ENCODE measurements at places on chromosomes 3 and 15. TPM values are rescaled to one million over a fixed set of nuclear protein-coding genes. Genes with fewer than 3 reads are reported as not detected.
A peak's percentile ranks its signal among the peaks of the same experiment; 100 is the strongest.

The ABHD6 gene
- total RNA-seq, result 6.2 TPM

The BSN gene
- 1.1 TPM for total RNA-seq

The ANKRD34C gene
- not detected for total RNA-seq

The CP gene
- total RNA-seq, result 0.59 TPM

The AMT gene
- 48.1 TPM for total RNA-seq

The PARL gene
- total RNA-seq, result 37.4 TPM

The MEGF11 gene
- 0.67 TPM for total RNA-seq

The VIPR1 gene
- 2.2 TPM for total RNA-seq

The OCA2 gene
- total RNA-seq, result 0.37 TPM

The CADM2 gene
- total RNA-seq, result 1.8 TPM

The SCN11A gene
- 0.11 TPM for total RNA-seq

The GPR27 gene
- 10.1 TPM for total RNA-seq

The GRAMD2A gene
- total RNA-seq, result 0.17 TPM

The SAMD7 gene
- total RNA-seq, result not detected

The BOC gene
- 2.8 TPM for total RNA-seq

The GOLGA6D gene
- 1.1 TPM for total RNA-seq

The C3orf52 gene
- total RNA-seq, result 11.3 TPM

GRCh38 chr15:31399544-31400171, 73.0 kb downstream of the KLF13 start:
- peak; percentile 23 for DNase-seq

- no peak for DNase-seq
These were observed 13.1 kb upstream of the PRKCD start for GRCh38 chr3:53147903-53148400.

DNA sequence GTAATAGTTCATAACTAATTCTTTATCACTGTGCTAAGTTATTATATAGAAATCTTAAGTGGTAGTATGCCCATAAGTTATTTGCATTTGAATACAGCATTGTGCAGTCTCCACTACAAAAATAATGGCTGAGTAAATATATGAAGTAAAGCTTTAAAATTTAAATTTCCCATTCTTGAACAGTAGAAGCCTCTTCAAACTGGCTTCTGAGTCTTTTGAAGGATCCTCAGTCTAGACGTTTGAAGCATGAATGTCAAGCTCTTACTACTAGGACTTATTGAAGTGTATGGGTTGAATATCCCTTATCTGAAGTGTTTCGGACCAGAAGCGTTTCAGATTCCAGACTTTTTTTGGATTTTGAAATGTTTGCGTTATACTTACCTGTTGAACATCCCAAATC, 16.3 kb downstream of the MORF4L1 start:
- no peak for DNase-seq

- no peak for DNase-seq
These were observed 79.3 kb downstream of the NEK10 start for GRCh38 chr3:27289769-27290413.

GRCh38 chr15:45157974-45158373, 28.2 kb downstream of the DUOX1 start:
- no peak for DNase-seq

- DNase-seq, result no peak
These were observed 2.7 kb downstream of the IMPDH2 start for GRCh38 chr3:49026536-49026935.

DNA sequence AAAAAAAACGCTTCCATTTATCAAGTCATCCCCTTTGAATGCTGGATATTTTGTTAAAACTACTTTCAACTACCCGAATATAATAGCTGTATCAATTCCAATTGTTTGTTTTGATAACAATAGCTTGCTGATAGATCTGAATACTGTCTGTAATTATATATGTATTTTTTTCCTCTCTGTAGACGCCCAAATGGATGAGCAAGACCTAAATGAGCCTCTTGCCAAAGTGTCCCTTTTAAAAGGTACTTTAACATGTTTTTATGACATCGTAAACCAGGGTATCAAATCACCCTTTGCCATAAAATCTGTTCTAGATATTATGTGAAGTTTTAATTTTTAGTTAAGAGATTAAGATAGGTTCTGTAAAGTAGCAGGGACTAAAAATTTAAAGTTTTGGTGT, 111.5 kb upstream of the FLNB start:
- no peak for DNase-seq

DNA sequence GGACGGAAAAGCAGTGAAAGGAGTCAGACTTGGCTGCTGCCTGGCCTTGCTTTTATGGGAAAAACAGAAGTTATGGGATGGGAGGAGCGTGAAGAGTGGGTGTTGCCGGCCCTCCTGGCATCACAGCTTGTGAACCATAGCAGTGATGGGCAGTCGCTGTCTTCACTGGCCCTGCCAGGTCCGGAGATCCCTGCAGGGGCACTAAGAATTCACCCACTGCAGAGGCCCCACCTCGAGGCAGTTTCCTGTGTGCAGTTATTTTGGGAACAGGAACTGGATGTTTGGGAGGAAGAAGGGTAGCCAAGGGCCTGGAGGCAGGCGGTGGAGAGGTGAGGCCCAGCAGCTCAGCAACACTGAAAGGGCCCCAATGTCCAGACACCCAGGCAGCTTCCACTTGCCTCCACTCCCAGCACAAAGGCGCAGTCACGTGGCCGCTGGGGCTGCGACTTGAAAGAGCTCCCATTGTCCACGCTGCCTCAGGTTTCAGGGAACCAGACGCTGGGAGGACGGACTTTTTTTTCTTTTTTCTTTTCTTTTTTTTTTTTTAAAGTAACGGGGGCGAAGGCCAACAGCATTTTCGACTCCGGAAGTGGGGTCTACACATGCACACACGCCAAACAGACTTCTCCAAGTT, 255.6 kb downstream of the ZNF621 start:
- DNase-seq, result no peak

GRCh38 chr3:25548836-25549235, 115.9 kb downstream of the TOP2B start:
- DNase-seq, result no peak

DNA sequence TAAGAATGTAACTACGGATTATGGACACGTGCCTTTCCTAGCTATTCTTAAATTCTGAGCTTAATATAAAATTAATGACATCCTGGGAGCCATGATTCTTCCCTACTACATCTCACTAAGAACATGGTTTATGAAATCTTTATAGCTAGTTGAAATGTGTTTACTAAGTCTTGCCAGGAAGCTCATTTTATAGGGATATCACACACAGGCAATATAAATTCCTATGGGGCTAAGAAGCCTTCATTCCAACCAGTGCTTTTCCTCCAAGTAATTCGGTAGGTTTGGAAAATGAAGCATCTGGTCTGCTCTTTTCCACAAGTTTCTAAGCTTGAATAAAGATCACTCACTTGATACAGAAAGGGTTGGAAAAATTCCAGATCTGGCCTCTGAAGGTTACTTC, 802.6 kb downstream of the FHIT start:
- no peak for DNase-seq

DNA sequence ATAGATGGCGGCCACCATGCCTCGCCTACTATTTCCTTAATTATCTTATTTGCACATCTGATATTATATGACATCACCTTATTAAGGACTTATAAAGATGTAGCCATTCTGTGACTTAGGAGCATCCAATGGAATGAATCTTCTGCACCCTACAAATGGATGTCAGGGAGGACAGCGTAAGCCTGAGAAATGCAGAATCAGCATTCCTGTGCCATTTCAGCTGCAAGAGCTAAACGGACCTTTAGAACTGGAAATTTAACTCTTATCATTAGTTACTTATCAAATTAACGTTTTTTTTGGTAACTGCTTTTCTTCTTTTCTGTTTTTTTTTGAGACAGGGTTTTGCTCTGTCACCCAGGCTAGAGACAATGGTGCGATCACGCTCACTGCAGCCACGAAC, 65.6 kb downstream of the LMLN start:
- DNase-seq, result no peak

DNA sequence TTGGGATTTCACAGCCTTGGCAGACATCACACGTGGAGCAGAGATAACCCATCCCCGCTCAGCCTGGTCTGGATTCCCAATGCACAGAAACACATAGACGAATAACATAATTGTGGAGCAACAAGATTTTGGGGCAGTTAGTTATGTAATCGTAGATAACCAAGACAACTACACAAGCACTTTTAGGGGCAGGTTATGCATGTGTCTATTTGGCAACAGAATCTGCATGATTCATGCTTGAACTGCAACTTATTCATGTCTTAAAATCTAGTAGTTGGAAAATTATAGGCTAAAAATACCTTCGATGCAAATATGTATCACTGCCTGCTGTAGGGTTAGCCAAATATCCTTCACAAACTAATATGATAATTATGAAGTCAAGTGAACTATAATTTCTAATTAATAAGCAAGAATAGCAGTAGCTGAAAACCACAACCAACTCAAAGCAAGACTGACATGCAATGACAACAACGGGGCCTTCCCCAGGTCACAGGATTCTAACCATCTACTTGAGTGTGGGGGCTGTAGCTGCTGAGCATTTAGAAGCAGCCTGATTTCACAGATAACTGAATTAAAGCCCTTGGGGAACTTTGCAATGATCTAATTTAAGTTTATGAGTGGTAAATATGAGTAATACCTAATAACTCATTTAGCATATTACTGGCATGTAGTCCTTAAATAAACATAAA, 31.1 kb downstream of the DGKG start:
- DNase-seq, result no peak

DNA sequence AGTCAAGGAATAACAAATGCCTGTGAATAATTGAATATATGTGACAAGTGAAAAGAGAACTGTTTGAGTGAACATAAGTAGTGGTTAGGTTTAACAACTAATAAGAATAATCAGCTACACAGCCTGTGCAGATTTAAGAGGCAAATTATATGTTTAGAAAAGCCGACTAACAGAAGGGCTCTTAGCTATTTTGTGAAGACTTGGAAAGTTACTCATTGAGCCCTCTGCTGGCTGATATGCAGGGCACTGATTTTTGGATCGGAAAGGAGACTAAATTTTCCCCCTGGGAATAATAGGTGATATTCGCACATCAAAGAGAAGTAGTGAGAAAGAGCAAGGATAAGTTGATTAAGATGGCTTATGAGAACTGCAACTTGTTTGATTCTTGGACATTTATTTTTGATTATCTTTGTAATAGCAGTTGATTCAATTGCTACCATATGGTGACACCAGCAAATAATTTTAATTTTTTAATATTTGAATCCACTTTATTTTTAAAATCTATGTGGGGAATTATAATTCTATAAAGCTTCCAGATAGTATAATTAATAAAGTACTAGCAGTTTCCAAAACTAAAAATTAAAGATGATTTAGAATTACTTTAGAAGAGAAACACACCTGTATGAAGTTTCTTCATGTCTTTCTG, 156.2 kb downstream of the NLGN1 start:
- DNase-seq, result peak; percentile 22

- peak; percentile 47 for DNase-seq
These were observed 66.6 kb upstream of the LARS2 start for GRCh38 chr3:45321607-45322391.

DNA sequence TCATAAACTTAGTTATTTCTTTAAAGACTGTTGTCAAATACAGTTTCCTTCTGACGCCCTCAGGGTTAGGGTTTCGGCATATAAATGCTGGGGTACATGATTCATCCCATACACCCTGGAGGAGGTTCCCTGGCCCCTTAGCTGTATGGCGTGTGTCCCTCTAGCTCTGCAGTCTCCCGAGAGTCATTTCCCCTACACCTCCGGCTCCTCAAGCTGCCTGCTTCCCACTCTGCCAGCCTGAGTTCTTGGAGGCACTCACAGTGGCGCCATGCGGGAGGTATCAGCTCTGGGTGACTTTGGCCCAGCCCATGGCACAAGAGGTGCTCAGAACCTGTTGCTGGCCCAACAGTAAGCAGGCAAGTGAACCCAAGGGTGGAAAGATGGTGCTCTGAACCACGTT, 70.2 kb upstream of the TRPM1 start:
- DNase-seq, result no peak

GRCh38 chr3:140629357-140630137, 48.3 kb upstream of the TRIM42 start:
- DNase-seq, result no peak

GRCh38 chr3:38487323-38487722, 8.8 kb upstream of the EXOG start:
- no peak for DNase-seq
